ENCODE measurements at places on chromosomes 11 and 22. TPM values are rescaled to one million over a fixed set of nuclear protein-coding genes. Genes with fewer than 3 reads are reported as not detected.

DNA sequence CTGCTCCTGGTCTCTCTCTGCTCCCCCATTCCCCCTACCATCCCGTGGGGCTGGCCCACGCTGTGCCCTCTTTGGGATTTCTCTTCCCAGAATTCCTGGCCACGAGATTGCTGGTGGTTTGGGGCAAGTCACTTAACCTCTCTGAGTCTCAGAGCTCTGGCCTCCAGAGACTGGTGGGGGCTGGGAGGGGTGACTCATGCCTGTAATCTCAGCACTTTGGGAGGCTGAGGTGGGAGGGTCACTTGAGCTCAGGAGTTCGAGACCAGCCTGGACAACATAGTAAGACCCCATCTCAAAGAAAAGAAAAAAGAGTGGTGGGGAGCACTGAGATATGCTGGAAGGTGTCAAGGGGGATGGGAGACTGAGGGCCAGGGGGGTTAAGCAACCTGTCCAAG is 18.3 kb downstream of the OTUB1 start:
- H3K27me3 ChIP-seq: no peaks in the 10 kb centered on the region
- peaks cover 56% of the 10 kb centered on the region for H3K4me1 ChIP-seq
- no peak for DNase-seq
- H3K4me3 ChIP-seq: no peak overlapping the region
- no peaks in the 10 kb centered on the region for H3K36me3 ChIP-seq
- no peak overlapping the region for H3K27ac ChIP-seq

GRCh38 chr11:134596404-134596803 is 184.4 kb upstream of the B3GAT1 start:
- no peak overlapping the region for H3K4me3 ChIP-seq
- no peaks in the 10 kb centered on the region for H3K27me3 ChIP-seq
- no peaks in the 10 kb centered on the region for H3K4me1 ChIP-seq

DNA sequence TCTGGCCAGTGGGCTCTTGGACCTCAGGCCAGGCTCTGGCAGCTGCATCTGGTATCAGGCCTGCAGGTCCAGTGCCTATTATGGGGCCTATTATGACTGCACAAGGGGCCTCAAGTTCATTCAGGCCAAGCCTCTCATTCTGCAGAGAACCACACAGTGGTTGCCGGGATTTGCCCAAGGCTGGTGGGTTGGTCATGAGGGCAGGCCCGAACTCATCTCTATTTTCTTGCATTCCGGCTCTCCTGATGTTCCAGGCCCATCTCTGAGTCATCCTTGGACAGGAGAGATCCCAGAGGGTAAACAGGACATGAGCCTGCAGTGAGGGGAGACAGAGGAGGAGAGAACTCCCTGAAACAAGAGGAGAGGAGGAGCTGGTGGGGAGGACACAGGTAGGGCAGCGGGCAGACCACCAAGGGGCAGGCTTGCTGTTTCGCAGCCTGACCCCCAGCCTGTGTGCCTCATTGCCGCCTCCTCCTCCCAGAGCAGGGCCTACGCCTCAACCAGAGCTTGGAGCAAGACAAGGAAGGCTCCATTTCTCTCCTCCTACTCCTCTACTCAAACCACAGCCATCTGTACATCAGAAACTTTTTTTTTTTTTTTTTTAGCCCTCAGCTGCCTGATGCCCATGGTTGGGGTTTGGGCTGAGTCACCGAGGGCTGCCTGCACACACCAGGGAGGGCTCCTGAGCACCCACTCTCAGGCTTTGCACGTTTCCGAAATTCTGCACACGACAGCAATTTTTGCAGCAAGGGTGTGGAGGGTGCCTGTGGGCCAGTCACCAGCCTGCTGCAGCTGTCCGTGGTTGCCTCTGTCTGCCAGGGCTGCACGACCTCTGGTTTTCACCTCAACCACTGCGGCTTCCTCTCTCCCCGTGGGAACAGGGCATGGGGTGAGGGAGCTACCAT is 12.7 kb upstream of the TREH start:
- peaks cover 23% of the 10 kb centered on the region for H3K4me1 ChIP-seq
- H3K4me3 ChIP-seq: no peak overlapping the region

DNA sequence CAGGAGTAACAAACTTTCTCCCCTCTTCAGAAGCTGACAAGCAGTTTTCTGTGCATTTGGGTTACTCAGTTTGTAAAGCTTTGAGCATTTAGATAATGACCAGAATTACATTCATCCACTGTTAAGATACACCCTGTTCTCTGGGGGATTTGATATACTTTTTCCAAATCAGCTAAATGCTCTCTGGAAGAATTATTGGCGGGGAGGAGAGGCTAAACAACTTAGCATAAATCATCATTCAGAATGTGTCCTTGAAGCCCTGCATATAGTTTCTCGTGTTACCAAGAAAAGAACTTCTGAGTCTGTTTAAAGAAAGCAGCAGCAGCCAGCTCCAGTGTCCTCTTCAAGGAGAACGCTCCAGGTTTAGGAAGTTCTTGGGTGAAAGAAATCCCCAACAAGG is 54.9 kb upstream of the LDLRAD3 start:
- H3K27me3 ChIP-seq: no peaks in the 10 kb centered on the region
- H3K4me3 ChIP-seq: no peak overlapping the region
- no peaks in the 10 kb centered on the region for H3K36me3 ChIP-seq
- H3K27ac ChIP-seq: no peak overlapping the region

GRCh38 chr11:131898949-131899348 is 528.5 kb downstream of the NTM start:
- H3K27ac ChIP-seq: no peak overlapping the region
- no peaks in the 10 kb centered on the region for H3K36me3 ChIP-seq
- DNase-seq: no peak

DNA sequence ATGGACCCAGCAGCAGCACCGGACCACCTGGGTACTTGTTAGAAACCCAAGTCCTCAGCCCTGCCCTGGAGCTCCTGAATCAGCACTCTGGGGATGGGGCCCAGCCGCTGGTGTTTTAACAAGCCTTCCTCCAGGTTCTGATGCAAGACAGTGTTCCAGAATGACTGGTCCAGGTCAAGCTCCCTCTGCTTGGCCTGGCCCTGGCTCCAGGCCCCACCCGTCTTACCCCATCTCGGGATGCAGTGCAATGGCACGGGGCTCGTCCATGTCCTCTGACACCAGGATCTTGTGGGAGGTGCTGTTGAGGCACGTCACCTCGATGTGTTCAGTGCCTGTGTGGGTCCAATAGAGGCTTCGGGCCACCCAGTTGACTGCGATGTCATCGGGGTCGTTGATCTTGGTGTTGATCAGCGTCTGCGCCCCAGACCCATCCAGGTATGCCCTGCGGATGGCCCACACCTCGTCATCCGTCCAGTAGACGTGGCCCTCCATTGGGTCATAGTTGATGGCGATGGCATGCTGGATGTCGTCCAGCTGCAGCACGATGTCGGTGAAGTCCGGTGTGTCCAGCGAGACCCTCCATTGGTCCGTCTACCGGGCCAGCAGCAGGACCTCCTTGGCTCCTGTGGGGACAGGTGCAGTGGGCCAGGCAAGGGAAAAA is 140.3 kb downstream of the CRYBB2 start:
- H3K36me3 ChIP-seq: peaks cover 31% of the 10 kb centered on the region
- no peaks in the 10 kb centered on the region for H3K27me3 ChIP-seq
- no peak overlapping the region for H3K4me3 ChIP-seq

DNA sequence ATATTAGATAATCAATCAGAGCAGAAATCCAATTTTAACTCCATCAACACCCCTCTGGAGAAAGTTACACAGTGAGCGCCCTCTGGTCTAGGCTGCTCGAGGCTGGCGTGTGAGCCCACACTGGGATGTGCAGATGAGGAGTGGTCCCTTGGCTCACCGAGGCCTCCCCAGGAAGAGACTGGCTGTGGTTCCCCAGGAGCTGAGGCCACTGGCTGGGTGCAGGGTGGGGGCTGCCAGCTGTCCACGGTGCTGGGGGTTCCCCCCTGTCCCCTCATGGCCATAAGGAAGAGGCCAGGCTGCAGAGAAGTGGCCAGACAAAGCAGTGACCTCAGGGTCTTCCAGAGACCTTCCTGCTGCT is 750.7 kb downstream of the BRD1 start:
- DNase-seq: no peak
- H3K4me3 ChIP-seq: no peak overlapping the region
- H3K36me3 ChIP-seq: no peaks in the 10 kb centered on the region
- H3K27ac ChIP-seq: no peak overlapping the region
- H3K27me3 ChIP-seq: peaks cover 57% of the 10 kb centered on the region
- no peaks in the 10 kb centered on the region for H3K4me1 ChIP-seq

DNA sequence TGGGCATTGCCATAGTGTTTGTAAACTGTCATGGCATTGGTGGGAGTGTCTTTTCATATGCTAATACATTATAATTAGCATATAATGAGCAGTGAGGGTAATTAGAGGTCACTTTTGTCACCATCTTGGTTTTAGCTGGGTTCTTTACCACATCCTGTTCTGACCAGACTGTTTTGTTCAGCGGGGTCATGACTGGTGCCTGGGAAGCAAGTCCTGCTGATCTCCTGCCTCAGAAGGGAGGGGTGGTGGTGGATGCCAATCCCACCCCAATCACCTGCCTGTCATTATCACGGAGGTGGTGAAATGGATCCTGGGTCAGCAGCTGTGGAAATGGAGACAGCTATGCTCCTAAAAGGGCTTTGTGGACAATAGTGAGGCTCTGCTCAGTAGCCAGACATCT is 31.2 kb downstream of the IL18 start:
- no peak overlapping the region for H3K4me3 ChIP-seq
- H3K27ac ChIP-seq: no peak overlapping the region
- H3K4me1 ChIP-seq: peaks cover 11% of the 10 kb centered on the region
- no peaks in the 10 kb centered on the region for H3K27me3 ChIP-seq
- no peaks in the 10 kb centered on the region for H3K36me3 ChIP-seq

- no peak overlapping the region for H3K4me3 ChIP-seq
- peaks cover 9% of the 10 kb centered on the region for H3K27me3 ChIP-seq
- DNase-seq: peak; percentile 90
- no peaks in the 10 kb centered on the region for H3K36me3 ChIP-seq
Measured at GRCh38 chr22:22603470-22603947, 40.9 kb upstream of the GGTLC2 start.

DNA sequence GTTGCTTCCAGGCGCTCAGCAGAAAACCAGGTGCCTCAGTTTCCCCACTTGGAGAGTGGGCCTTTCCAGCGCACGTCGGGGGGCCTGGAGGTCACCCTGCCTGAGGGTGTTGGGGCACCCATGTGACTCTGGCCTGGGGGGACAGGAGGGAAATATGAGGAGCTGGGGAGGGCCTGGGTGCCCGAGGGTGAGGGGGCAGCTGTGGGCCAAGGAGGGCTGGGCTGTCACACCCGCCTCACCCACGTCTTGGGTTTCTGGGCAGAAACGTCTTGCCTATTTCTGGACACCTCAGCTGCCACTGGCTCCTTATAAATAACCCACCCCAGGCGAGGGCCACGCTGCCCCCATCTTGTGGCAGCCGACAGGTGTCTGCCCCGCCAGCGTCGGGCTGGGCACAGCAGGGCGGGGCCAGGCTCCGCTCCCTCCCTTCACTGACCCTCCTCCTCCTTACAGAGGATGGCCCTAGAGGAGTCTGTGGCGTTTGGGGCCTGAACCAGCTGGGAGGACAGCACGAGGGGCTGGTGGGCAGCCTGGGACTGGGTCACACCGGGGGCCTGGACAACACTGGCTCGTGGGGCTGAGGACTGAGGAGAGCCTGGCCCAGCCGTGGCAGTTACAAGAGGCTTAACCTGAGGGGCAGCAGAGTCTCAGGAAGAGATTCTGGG is 1.5 kb downstream of the TNNT3 start:
- peaks cover 36% of the 10 kb centered on the region for H3K4me1 ChIP-seq
- H3K27me3 ChIP-seq: no peaks in the 10 kb centered on the region
- no peak overlapping the region for H3K4me3 ChIP-seq
- H3K36me3 ChIP-seq: no peaks in the 10 kb centered on the region
- no peak for DNase-seq

DNA sequence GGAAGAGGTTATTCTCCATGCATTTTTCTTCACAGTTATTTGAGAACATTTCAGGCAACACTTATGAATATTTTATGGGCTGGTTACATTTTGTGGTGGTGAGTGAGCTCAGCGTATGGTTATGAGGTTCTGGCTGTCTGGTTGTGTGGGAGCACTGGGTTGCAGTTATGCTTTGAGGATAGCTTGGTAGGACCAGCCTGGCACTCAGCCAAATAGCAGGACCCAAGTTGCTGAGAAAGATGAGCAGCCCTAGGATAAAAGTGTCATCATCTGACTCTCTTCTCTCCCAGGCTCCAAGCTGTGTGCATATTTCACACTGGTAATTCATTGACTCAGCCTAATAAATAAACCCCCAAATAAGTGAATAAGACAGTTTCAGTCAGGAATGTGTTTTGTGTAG is 8.1 kb upstream of the SRSF8 start:
- peaks cover 12% of the 10 kb centered on the region for H3K27me3 ChIP-seq
- no peak overlapping the region for H3K4me3 ChIP-seq
- DNase-seq: peak; percentile 42
- no peaks in the 10 kb centered on the region for H3K36me3 ChIP-seq
- H3K27ac ChIP-seq: no peak overlapping the region
- H3K4me1 ChIP-seq: no peaks in the 10 kb centered on the region

- H3K27me3 ChIP-seq: peaks cover 4% of the 10 kb centered on the region
- peaks cover 18% of the 10 kb centered on the region for H3K4me1 ChIP-seq
- H3K36me3 ChIP-seq: no peaks in the 10 kb centered on the region
- DNase-seq: no peak
- peak overlapping the region; percentile 24 for H3K4me3 ChIP-seq
Measured at GRCh38 chr22:45880716-45881523, 96.0 kb downstream of the WNT7B start.

DNA sequence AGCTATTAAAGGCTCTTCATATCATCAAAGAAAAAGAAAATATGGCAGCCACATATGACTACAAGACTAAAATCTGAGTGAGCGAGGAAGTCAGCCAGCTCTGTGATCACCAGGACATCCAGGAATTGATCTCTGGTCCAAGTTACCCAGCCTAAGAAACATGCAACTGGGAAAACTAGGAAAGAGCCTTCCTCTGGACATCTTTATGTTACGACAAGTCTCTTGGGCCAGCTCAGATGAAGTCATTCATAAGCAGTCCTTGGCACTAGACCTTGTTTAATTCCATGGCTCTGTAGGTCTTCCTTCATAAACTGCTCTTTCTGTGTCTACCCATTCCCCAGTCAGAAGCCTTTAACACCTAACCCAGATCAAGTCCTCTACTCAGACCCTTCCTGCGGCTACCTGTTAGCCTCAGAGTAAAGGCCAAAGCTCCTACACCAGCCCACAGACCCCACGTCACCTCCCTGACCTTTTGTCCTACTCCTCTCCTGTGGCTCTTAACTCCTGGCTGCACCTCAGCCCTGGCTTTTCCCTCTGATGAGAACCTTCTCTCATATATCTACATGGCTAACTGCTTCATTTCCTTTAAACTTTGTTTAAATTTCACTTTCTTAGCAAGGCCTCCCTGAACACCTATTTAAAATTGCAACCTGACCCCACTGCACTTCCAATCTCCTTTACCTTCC is 134.0 kb downstream of the KIF18A start:
- no peaks in the 10 kb centered on the region for H3K27me3 ChIP-seq
- DNase-seq: no peak
- H3K4me1 ChIP-seq: no peaks in the 10 kb centered on the region
- H3K4me3 ChIP-seq: no peak overlapping the region
- no peaks in the 10 kb centered on the region for H3K36me3 ChIP-seq

- H3K27me3 ChIP-seq: no peaks in the 10 kb centered on the region
- peaks cover 57% of the 10 kb centered on the region for H3K4me1 ChIP-seq
- no peaks in the 10 kb centered on the region for H3K36me3 ChIP-seq
- peak overlapping the region; percentile 26 for H3K4me3 ChIP-seq
Measured at GRCh38 chr11:96155627-96156378, 187.2 kb downstream of the MAML2 start.

OPCML gene
- 0.32 TPM for total RNA-seq

MS4A7 gene
- 28.0 TPM for total RNA-seq
